ENCODE measurements at places on chromosomes 16 and 17.

DNA sequence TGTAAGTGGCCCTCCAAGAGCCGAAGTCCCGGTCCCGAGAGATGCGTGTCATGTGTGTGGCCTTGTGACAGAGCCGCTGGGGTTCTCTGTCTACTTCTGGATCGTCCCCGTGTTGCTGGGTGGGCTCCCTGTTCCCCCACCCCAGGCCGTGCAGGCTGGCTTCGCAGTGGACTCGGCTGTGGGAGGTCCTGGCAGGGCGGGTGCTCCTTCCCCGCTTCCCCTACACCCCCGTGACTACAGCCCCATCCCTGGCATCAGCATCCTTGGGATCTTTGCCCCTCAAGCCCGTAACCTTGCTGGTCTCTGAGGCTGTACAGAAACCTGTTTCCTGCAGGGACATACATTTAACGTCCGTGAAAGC, 136.3 kb downstream of the BANP start:
- no peaks in the 10 kb centered on the region for H3K27me3 ChIP-seq
- no peak for DNase-seq

GRCh38 chr17:49252148-49252695, 21.6 kb upstream of the PHOSPHO1 start:
- no peak overlapping the region for H3K4me3 ChIP-seq
- no peak for DNase-seq
- H3K4me1 ChIP-seq, result peaks cover 4% of the 10 kb centered on the region
- H3K27ac ChIP-seq, result no peak overlapping the region
- H3K36me3 ChIP-seq, result peaks cover 3% of the 10 kb centered on the region
- peaks cover 18% of the 10 kb centered on the region for H3K27me3 ChIP-seq

DNA sequence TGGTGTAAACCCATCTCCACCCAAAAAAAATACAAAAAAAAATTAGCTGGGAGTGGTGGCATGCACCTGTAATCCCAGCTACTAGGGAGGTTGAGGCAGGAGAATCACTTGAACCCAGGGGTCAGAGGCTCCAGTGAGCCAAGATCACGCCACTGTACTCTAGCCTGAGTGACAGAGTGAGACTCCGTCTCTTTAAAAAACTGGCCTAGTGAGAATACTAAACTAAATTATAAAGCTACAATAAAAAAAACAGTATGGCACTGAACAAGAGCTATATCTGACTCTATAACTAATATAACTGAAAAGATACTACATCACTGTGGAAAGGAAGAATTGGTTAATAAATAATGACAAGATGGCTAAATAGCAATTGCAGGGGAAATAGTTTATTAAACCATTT, 6.4 kb downstream of the SMURF2 start:
- no peak for DNase-seq
- no peak overlapping the region for H3K4me3 ChIP-seq
- H3K27me3 ChIP-seq, result no peaks in the 10 kb centered on the region

GRCh38 chr17:81909966-81910839, 996 bp downstream of the PCYT2 start:
- H3K36me3 ChIP-seq, result peaks cover 2% of the 10 kb centered on the region
- no peak overlapping the region for H3K27ac ChIP-seq
- H3K4me1 ChIP-seq, result peaks cover 4% of the 10 kb centered on the region
- DNase-seq, result no peak

GRCh38 chr17:15289285-15290183, 24.4 kb upstream of the PMP22 start:
- no peaks in the 10 kb centered on the region for H3K4me1 ChIP-seq
- H3K27ac ChIP-seq, result no peak overlapping the region
- no peak overlapping the region for H3K4me3 ChIP-seq
- H3K36me3 ChIP-seq, result no peaks in the 10 kb centered on the region

DNA sequence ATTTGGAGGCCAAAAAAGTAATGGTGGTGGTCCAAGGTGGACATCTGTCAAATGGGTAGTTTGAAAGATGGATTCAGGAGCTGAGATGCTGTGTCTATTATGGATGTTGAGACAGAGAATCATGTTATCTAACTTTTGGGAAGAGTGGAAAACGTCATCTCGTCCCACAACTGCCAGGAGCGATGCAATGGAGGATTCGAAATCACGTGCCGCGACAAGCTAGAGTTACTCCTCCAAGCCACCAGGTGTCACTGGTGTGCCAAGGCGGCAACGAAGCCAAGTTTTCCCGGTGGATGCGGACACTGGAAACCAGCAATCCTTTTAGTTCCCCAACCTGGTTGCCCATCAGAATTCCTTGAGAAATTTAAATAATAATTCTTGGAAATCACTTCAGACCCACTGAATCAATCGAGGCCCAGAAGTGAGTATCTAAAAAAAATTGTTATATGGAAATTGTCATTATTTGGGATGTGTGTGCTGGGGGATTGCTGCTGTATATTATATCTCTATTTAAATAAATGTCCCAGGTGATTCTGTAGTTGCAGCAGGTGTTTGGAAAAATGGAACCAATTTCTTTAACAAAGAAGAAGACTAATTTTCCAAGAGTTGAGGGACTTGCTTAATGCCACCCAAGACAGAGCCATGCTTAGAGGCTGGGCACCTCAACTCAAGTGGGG, 206.1 kb downstream of the HAPSTR1 start:
- H3K27ac ChIP-seq, result no peak overlapping the region
- H3K36me3 ChIP-seq, result no peaks in the 10 kb centered on the region
- no peaks in the 10 kb centered on the region for H3K4me1 ChIP-seq

- peak overlapping the region; percentile 3 for H3K27ac ChIP-seq
- peaks cover 10% of the 10 kb centered on the region for H3K36me3 ChIP-seq
- DNase-seq, result no peak
- peaks cover 30% of the 10 kb centered on the region for H3K4me1 ChIP-seq
- no peaks in the 10 kb centered on the region for H3K27me3 ChIP-seq
Observed at GRCh38 chr17:21294321-21295035, 10.0 kb downstream of the MAP2K3 start.

GRCh38 chr17:8375738-8376259, 705 bp downstream of the KRABD2 start:
- peak overlapping the region; percentile 28 for H3K27ac ChIP-seq
- H3K4me3 ChIP-seq, result peak overlapping the region; percentile 87
- peaks cover 16% of the 10 kb centered on the region for H3K36me3 ChIP-seq
- H3K27me3 ChIP-seq, result no peaks in the 10 kb centered on the region

DNA sequence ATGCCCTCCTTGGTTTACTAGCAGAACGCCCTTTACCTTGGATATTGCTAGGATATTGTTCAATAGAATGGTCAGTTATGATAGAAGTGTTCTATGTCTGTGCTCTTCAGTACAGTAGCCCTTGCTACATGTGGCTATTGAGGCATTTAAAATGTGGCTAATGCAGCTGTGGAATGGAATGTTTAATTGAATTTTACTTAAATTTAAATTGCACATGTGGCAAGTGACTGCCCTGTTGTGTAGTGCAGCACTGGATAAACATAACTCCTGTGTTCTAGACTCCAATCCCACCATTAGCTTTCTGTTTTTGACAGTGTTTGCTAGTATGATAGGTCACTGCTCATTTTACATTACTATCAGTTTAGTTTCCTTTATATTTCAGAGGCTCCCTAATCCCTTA, 29.9 kb downstream of the RAD51C start:
- H3K4me3 ChIP-seq, result no peak overlapping the region
- peaks cover 11% of the 10 kb centered on the region for H3K36me3 ChIP-seq
- no peaks in the 10 kb centered on the region for H3K27me3 ChIP-seq
- no peak overlapping the region for H3K27ac ChIP-seq

GRCh38 chr17:1360975-1361374, 39.0 kb downstream of the YWHAE start:
- H3K36me3 ChIP-seq, result peaks cover 21% of the 10 kb centered on the region
- no peak for DNase-seq
- peak overlapping the region; percentile 78 for H3K27ac ChIP-seq
- peaks cover 31% of the 10 kb centered on the region for H3K4me1 ChIP-seq

DNA sequence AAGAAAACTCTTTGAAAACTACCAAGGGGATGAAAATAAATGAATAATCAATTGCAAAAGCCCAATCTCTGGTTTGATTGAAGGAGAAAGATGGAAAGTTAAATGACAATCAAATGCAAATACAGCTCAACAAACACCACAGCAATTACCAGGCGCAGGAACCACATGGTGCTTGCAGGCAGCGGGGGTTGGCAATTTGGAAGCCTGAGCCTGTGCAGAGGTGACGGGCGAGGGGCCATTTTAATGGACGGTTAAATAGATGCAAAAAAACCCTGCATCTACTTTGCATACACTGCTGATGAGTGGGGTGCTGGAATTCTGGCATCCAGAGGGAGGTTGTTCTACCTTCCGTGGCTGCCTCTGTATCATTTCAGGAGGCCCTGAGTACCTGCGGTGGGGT, 4.8 kb upstream of the SEZ6 start:
- H3K4me1 ChIP-seq, result no peaks in the 10 kb centered on the region
- peaks cover 1% of the 10 kb centered on the region for H3K36me3 ChIP-seq
- no peak overlapping the region for H3K4me3 ChIP-seq
- H3K27me3 ChIP-seq, result peaks cover 20% of the 10 kb centered on the region
- H3K27ac ChIP-seq, result no peak overlapping the region

DNA sequence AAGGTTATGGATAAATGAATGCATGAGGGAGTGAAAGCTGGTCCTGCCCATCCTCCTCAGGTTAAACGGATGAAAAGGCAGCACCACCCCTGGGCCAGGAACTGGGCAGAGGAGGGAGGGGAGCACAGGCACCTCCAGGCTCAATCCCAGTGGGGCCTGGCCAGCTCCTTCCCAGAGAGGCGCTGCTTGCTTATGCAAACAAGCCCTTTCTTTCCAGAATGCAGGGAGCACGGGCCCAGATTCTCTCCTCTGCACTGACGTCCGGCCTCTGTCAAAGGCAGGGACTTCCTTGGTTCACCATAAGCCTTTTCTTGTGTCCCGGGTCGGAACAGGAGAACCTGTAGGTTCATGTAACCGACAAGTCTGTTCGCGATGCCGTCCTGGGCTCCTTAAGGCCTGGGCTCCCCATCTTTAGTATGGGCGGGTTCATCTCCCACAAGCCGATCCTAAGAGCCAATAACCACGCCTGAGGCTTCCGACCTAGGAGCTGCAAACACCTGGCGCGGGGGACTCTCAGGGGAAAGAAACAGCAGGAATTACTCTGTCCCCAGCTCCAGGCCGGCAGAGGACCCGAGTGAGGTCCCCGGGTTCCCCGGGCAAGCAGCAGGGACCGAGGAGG, 16.3 kb downstream of the ENPP7 start:
- no peaks in the 10 kb centered on the region for H3K36me3 ChIP-seq
- DNase-seq, result no peak
- H3K27me3 ChIP-seq, result peaks cover 22% of the 10 kb centered on the region
- no peak overlapping the region for H3K27ac ChIP-seq
- H3K4me1 ChIP-seq, result peaks cover 4% of the 10 kb centered on the region

- H3K27me3 ChIP-seq, result no peaks in the 10 kb centered on the region
- no peak for DNase-seq
- no peak overlapping the region for H3K27ac ChIP-seq
- no peak overlapping the region for H3K4me3 ChIP-seq
- peaks cover 26% of the 10 kb centered on the region for H3K4me1 ChIP-seq
Observed at GRCh38 chr17:28573521-28573920, 2.2 kb upstream of the PIGS start.

- DNase-seq, result no peak
- peaks cover 29% of the 10 kb centered on the region for H3K36me3 ChIP-seq
- no peak overlapping the region for H3K4me3 ChIP-seq
- no peaks in the 10 kb centered on the region for H3K27me3 ChIP-seq
- no peak overlapping the region for H3K27ac ChIP-seq
- H3K4me1 ChIP-seq, result no peaks in the 10 kb centered on the region
Observed at GRCh38 chr16:67129422-67129821, 19.7 kb downstream of the PHAF1 start.

GRCh38 chr16:50390914-50391716, 22.3 kb upstream of the BRD7 start:
- H3K4me3 ChIP-seq, result no peak overlapping the region
- H3K4me1 ChIP-seq, result peaks cover 9% of the 10 kb centered on the region
- no peak for DNase-seq
- peaks cover 5% of the 10 kb centered on the region for H3K27me3 ChIP-seq
- H3K27ac ChIP-seq, result no peak overlapping the region
- no peaks in the 10 kb centered on the region for H3K36me3 ChIP-seq

DNA sequence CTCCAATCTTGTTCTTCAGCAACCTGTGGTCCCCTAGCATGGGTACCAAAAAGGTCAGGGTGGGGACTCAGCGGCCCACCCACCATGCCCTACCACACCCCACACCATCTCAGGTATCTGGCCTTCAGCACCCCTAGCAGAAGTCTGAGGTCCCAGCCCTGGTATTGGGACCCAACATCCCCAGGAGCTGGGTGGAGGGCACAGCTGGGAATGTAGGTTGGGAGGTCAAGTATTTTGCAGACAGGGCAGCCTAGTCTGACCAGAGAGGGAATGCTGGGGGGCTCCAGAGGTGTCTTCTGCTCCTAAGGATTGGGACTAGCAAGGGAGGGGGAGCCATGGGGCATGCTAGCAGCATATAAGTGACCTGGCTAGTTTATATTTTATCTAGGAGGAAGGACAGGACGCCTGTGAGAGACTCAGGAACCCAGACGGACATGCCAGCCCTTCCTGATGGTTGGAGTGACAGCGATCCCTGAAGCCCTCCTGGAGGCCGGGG, 822 bp upstream of the ADAM11 start:
- H3K27me3 ChIP-seq, result peaks cover 15% of the 10 kb centered on the region
- peaks cover 2% of the 10 kb centered on the region for H3K36me3 ChIP-seq
- DNase-seq, result no peak
- peaks cover 5% of the 10 kb centered on the region for H3K4me1 ChIP-seq

DNA sequence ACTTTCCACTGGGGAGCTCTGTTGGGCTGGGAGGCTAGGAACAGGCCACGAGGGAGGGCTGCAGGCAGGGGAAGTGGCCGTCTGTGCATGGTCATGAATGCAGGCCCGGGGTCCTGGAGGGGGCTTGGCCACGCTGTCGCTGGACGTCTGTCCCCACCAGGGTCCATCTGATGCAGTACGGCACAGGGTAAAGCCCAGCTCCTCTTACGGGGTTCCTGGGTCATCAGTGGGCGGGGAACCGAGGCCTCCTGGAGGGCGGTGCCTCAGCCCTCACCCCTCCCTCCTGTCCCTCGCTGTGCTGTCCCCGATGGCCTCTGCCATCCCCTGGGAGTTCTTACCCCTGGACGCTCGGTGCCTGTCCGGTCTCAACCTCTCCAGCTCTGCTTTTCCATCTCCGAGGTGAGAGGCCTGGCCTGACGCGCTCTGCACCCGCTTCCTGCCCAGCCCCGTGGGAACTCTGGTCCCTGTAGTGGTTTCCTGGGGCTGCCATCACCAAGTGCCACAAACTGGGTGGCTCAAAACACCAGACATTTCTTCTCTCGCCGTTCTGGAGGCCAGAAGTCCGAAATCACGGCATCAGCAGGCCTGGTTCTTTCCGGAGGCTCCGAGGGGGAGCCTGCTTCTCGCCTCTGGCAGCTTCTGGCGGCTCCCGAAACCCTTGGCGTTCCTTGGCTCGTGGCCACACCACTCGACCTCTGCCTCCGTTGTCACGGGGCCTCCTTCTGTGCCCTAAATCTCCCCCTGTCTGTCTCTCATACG, 182.8 kb downstream of the SEC14L1 start:
- H3K27ac ChIP-seq, result peak overlapping the region; percentile 98
- peak; percentile 69 for DNase-seq
- no peaks in the 10 kb centered on the region for H3K36me3 ChIP-seq
- H3K4me1 ChIP-seq, result peaks cover 67% of the 10 kb centered on the region
- H3K27me3 ChIP-seq, result no peaks in the 10 kb centered on the region
